Naive B cell (primary cell): ENCODE measurements at places on chromosomes 1 and 21.

GRCh38 chr21:46194374-46195334 lies 10.4 kb upstream of the SPATC1L start:
- DNase-seq: no peak

- no peak for DNase-seq
Measured at GRCh38 chr1:208438112-208438699, 194.0 kb upstream of the PLXNA2 start.

GRCh38 chr1:109605381-109605780 lies 14.0 kb downstream of the GNAT2 start:
- DNase-seq: no peak

DNA sequence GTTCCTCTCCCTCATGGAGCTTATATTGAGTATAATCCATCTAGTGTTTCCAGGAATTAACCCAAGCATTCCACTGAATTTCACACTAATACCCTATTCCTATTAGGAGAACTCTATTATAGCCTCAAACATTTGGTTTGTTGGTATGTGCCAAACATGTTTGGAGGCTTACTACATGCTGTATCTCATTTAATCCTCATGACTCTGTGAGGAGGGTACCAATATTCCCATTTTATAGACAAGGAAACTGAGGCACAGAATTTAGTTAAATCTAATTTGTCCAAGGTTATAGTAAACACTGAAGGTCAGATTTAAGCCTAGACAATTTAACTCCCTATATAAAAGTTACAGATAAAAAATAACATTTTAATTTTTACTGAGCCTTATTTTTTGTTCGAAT lies 9.1 kb downstream of the FLVCR1 start:
- DNase-seq: no peak

DNA sequence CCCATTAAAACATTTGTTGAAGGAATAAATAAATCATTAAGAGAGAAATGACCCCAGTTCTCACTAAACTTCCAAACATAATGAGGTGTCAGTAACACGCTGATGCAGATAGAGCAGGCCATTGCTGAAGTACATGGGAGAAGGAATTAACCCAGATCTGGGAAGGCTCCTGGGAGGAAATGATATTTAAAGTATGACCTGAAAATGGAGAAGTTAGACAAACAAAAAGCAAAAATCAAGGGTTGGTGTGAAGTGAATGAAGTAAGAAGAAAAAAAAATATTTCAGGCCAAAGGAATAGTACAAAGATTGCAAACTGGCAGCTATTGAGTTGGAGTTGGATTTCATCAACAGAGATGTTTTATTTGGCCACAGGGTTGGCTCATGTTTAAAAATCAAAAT lies 71.4 kb downstream of the RGS2 start:
- DNase-seq: no peak

GRCh38 chr1:57017717-57018116 lies 51.9 kb upstream of the C8B start:
- no peak for DNase-seq

GRCh38 chr1:203338335-203339036 lies 12.4 kb downstream of the FMOD start:
- peak; percentile 65 for DNase-seq

- DNase-seq: no peak
Measured at GRCh38 chr1:24450857-24451397, 35.3 kb downstream of the NIPAL3 start.

DNA sequence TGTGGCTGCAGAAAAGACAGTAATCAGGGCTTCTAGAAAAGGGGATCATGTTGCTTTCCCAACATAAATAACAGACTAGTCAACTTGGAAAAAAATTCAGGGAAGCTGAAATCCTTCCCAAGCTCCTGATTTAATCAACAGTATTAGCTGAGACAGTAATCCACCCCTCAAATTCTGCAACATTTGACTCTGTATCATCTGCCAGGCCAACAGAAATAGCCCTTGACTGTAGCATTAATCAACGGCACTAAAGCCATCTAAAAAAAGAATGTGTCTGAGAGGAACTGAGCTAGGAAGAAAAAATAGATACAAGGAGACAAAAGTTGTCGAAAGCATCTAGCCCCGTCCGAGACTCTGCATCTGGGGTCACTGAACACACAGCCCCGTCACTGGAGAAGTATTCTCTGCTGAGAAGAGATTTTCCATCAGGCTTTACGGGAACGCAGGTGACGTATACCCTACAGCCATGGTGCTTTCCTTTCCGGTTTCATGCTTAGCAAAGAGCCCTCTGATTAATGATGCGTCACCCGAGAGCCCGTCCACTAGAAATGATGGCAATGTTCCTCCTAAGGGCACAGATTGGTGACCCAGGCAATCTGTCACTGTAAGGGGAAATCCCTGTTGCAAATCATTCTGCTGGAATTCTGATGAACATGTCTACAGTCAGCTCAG lies 42.1 kb upstream of the TP53BP2 start:
- no peak for DNase-seq

- DNase-seq: no peak
Measured at GRCh38 chr1:54221867-54222484, 22.0 kb downstream of the MRPL37 start.

DNA sequence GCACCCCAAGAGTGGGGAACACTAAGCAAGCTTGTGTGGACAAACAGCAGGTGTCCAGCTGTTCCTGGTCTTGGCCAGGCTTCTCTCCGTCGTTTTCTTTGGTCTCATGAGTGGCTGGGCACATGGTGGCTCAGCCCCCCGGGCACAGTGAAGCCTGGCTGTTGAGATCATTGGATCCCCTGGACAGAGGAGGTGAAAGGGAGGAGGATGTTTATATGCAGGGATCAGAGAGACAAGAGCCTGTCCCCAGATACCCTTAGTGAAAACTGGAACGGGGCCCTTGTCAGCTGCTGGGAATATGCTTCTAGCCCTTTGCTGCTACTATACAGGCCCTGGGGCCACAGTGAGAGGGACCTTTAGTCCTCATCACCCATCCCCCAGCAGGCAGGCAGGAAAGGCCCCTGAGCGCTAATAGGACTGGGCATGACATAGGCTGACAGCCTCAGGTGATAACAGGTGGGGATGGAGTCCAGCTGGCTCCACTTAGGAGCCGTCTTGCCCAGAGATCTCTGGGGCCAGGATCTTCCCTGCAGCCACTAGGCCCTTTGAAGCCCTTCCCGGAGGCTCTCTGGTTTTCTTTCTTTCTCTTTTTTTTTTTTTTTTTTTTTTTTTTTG lies 16.4 kb downstream of the EPHA8 start:
- DNase-seq: no peak

DNA sequence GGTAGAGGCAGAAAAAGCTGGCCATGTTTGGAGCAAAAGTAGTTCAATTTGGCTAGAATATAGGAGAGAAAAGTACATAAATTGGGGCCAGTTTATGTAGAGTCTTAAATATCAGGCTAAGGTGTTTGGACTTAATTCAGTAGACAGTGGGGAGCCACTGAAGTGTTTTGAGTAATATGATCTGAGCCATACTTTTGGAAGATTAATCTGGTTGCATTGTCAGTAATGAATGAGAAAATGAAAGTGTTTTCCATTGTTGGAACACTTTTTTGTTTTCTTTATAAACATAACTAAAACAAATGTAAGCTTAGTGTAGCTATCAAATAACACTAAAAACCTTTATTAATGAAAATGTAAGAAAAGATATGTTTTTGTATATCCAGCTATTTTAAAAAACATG lies 42.1 kb downstream of the POU2F1 start:
- DNase-seq: no peak

DNA sequence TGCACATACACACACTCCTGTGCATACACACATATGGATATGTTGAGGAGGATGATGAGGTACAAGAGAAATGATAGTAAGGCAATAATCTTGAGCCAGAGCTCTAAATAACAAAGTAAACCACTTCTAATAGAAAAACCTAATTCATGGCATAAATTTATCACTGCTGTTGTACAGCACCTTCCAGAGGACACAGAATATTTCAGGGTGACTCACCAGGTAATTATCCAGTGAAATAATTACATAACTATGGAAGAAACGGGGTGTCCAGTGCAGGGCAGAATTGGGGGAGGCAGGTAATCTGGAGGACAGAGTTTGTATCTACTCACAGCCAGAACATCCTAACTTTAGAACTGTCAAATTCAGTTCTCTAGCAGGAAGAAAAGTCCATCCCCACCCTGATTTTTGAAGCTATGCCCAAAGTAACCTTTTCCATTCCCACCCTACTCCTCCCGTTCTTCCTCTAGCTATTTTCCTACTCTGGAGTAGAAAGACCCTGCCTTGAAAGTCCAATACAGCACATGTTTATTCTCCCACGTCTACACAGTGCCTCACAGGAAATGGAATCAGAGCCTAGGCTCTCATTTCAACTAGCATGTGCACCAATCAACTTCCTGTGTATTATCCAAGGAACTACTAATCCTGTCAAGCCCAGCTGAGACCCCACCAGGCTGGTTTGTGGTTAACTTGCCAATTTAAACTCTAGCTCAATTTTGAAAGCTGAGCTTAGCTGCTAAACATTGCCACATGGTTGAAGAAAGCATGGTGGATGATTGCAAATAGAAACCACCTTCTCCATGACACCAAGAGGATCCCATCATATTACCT lies 96.6 kb downstream of the PTPN14 start:
- DNase-seq: no peak

GRCh38 chr1:100299521-100300222 lies 33.7 kb downstream of the RTCA start:
- DNase-seq: no peak

- DNase-seq: no peak
Measured at GRCh38 chr1:17550729-17551584, 11.5 kb downstream of the ARHGEF10L start.

DNA sequence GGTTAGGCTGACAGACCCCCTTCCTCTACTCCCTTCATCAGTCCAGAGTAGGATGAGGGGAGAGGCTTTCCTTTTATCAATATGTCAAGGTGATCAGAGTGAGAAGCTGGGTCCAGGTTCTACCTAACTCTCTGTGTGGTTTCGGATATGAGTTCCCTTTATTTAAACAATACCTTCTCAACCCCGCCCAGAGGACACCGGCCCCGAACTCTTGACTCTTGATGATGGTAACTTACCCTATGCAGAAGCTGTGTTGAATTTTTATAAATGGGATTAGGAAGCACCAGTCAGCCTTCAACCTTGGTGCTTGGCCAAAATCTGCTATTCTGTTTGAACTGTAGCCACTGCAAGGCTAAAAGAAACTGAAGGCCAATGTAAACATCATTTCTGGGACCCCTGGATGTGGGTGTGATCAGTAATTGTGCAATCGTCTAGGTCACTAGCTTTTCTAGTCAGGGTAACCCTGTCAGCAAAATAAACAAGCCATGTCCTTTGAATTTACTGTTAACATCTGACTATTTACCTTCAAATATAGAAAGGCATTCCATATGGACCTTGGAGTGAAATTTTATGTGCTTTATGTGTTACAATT lies 398.3 kb downstream of the SEC16B start:
- DNase-seq: no peak

DNA sequence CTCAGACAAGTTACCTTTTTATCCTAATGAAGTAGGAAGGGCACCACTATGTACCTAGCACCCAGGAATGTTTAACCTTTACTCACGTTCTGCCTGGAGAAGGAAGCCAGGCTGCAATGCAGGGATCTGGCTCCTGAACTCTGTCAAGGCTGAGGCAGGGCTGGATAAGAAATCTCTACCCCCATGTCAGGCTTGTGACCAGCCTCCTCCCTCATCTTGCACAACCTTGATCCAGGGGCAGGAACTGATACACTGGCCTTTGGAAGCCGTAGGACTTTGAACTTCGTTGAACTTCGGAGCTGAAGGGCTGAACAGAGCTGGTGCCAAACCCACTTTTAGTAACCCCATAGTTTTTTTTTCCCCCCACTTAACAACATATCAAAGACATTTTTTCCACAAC lies 8.0 kb upstream of the AKR1A1 start:
- DNase-seq: no peak

GRCh38 chr1:100346387-100346786 lies 5.9 kb upstream of the CDC14A start:
- no peak for DNase-seq

DNA sequence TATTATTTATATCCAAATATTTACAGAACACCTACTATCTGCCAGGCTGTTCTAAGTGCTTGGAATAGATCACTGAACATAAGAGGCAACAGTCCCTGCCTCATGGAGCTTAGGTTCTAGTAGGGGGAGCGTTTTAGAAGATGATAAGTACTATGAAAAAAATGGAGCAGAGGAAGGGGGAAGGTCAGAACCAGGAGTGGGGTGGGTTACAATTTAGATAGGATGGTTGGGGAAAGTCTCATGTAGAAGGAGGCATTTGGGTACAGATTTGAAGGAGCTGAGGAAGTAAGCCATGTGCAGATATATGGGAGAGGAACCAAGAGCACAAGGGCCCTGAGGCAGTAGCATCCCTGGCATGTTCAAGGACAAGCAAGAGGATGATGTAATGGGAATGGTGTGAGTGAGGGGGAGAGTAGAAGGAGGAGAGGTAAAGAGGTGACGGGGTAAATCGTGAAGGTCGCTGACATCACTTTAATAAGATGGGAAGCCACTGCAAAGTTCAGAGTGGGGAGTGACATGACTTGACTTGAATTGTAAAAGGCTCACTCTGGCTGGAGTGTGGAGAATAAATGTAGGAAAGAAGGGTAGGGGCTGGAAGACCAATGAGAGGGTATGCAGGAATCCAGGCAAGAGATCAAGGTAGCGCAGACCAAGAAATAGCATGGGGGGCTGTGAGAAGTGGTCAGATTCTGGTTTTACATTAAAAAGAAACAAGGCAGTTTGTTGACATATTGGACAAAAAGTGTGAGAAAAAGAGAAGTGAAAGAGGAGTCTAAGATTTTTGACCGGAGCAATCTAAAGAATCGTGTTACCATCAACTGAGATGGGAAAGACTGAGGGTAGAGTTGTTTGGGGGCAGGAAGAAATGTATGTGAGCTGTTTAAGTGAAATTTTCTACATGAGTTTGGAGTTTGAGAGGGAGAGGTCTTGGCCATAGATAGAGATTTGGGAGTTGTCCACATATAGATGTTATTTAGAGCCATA lies 92.6 kb downstream of the LPAR3 start:
- no peak for DNase-seq

GRCh38 chr1:224368409-224368808 lies 11.7 kb downstream of the CNIH4 start:
- DNase-seq: no peak

- DNase-seq: no peak
Measured at GRCh38 chr1:19153169-19153568, 56.9 kb downstream of the UBR4 start.

- peak; percentile 68 for DNase-seq
Measured at GRCh38 chr21:25176637-25177412, 430.5 kb downstream of the MRPL39 start.

GRCh38 chr1:14340002-14340785 lies 258.3 kb upstream of the KAZN start:
- DNase-seq: no peak

DNA sequence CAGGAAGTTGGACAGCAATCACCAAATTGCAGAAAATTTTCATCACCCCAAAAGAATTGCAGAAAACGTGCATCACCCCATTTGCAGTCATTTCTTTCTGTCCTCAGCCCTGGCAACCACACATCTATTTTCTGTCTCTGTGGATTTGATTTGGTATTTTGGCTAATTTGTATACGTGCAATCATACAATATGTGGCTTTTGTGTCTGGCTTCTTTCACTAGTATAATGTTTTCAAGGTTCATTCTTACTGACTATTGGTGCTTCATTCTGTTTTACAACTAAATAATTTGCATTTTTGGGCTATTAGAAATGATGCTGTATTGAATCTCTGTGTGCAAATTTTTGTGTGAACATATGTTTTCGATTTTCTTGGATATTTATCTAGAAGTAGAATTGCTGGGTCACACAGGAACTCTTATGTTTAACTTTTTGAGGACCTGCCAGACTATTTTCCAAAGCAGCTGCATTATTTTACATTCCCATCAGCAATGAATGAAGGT lies 24.8 kb upstream of the PRDM2 start:
- no peak for DNase-seq
